ENCODE measurements at places on chromosomes 2 and 18.

GRCh38 chr2:96679848-96680247 is 37.3 kb downstream of the FER1L5 start:
- no peak for DNase-seq

GRCh38 chr2:240231838-240232244 is 91.4 kb upstream of the OTOS start:
- DNase-seq, result no peak

DNA sequence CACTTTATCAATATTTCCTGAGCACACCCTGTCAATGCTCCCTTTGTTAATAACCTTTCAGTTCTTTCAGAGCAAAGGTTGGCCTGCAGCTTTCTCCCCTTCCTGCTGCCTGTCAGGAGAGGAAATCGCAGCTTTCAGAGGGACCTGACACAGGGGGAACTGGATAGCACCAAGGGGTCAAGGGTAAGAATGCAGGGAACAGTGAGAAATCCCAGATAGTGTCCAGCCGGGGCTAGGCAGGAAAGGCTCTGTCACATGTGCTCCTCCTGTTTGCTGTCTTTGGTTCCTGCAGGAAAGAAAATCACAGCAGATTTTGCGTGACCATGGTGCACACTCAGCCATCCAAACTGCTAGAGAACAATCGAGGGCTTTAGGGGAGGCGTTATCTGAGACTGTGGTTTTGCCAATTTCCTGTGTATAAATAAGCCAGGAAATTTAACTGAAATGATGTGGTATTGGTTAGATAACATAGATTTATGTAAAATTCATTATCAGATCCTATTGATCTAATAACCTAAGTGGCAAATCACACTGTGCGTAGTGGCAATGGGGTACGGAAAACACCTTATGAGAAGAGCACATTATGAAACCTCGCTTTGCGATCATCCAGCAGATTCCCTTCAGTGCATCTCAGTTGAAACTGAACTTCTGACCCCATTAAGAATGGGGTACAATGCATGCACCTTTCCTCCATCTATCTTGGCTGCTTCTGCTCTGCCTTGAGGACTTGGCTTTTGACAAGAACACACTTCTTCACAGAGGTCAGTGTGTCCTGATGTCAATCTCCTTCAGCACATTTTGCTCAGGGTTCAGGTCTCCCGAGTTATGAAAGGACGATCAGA is 178.0 kb downstream of the ICOS start:
- no peak for DNase-seq

DNA sequence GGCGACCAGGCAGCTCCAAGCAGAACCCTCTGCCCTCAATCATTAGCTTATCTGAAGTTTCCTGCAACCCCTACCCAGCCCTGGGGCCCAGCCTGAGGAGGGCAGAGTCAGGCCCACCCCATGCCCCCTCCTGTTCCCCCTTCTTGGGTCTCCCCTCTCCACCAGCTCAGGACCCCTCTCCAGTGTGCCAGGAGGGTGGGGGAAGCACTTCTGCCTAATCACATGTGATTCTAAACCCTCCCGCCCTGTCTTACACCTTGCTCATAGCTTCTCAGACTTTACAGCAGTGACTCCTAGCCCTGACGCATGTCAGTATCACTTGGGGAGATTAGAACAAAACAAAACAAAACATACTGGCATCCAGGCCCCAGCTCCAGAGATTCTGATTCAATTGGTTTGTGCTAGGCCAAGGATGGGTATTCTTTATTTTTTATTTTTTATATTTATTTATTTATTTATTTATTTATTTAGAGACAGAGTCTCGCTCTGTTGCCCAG is 42.5 kb upstream of the ASAP2 start:
- DNase-seq, result no peak

DNA sequence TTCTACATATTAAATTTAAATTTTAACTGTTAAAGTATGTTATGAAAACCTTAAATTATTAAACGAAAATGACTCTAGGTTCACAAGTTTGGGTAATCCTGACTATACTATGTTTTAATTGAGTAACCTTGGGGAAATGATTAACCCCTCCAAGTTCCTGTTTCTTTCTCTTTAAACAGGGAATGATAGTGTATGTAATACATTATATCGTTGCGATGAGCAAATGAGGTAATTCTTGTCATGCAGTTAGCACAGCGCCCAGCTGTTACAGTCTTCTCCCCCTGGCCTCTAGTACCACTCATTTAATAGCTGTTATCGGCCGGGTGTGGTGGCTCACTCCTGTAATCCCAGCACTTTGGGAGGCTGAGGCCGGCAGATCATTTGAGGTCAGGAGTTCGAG is 80.4 kb downstream of the MTA3 start:
- DNase-seq, result no peak

GRCh38 chr2:134558208-134558830 is 160.5 kb downstream of the TMEM163 start:
- DNase-seq, result no peak

DNA sequence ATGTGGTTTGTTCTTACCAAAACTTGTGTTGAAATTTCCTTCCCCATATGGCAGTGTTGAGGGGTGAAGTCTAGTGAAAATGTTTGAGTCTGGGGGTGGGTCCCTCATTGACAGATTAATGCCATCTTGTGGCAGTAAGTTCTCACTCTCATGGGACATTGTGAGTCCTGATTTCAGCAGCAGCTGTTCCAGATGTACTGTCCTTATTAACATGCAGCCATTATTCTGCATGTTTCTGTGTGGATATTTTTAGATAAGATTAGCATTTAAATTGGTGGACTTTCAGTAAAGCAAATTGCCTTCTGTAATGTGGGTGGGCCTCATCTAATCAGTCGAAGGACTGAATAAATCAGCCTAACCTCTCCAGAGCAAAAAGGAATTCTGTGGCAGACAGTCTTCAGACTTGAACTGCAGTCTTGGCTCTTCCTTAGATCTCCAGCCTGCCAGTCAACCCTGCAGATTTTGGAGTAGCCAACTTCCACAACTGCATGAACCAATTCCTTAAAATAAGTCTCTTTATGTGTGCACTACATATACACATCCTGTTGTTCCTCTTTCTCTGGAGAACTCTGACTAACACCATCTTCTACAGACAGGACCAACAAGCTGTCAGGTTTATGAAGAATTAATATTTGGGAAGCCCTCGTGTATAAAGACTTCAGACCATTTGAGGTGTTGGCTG is 138.7 kb upstream of the ZNF516 start:
- DNase-seq, result no peak

- no peak for DNase-seq
These were observed 46.9 kb upstream of the POMC start for GRCh38 chr2:25215232-25215631.

- no peak for DNase-seq
These were observed 435 bp upstream of the ARHGAP25 start for GRCh38 chr2:68734176-68734575.

- no peak for DNase-seq
These were observed 134.8 kb upstream of the AGAP1 start for GRCh38 chr2:235358981-235359471.

DNA sequence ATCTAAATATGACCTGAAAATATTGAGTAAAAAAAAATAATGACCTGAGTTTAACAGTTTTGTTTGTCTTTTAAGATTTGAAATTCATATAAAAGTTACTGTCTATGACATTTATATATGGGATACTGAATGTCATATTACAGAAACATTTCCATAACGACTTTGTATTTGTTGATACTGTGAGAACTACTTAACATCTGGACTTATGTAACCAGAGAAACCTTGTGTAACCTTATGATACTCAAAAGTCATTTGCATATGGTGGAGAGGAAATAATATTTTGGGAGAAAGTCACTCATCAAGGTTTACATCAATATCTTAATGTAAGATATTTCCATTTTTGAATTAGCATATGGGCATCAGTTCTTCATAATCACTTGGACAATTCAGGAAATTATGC is 12.6 kb downstream of the MFSD6 start:
- DNase-seq, result no peak

DNA sequence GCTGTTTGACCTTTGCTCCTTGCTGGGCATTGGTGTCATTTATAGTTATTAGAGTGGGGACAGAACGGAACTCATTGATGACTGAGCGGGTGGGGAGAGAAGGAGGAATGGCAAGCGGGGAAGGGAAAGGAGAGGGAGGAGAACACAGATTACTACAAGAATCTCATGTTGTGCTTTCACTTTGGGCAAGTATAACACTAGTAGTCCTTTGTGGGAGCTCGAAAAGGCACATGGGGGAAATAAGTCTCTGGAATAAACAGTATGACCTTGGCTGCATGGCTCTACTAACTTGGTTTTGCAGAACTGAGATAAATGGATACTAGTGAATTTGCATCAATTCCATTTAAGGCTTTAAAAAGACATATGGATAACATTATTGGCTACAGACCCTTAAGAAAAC is 161.7 kb upstream of the NABP1 start:
- DNase-seq, result no peak

GRCh38 chr2:56195563-56195962 is 11.8 kb downstream of the CCDC85A start:
- DNase-seq, result no peak

DNA sequence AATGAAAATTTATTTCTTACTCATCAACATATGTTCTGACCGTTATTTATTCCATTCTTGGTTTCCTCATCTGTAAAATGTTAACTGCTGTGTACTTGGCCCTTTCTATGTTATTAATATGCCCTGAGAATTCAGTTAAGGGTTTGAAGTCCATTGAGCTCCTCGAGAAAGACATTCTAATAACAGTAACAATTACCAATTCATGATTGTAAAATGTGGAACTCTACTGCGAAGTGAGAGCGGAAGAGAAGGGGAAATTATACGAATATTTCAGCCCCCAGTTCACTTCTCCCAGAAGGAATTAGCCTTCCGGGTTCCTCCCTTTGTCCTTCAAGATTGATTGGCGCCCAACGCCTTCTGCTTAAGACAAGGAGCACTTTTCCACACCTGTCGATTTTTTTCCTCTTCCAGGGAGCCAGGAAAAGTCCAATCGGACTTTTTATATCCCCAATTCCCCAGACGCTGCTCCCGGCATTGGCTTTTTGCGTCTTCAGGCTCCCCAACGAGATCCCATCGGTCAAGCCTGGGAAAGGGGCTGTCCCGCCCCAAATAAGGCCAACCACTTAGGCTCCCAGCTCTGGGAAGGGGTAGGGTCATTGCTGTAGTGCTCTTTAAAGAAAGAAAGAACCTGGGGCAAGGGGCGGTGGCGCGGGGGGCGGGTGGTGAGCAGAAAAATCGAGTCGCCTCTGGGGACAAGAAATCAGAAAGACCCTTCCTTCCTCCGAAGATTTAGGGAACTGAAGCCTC is 1.6 kb downstream of the DSC2 start:
- no peak for DNase-seq

GRCh38 chr18:40159141-40160017 is 1795.7 kb upstream of the PIK3C3 start:
- no peak for DNase-seq

- DNase-seq, result no peak
These were observed 652.5 kb downstream of the KCNJ3 start for GRCh38 chr2:155350783-155351580.

- DNase-seq, result peak; percentile 54
These were observed 22.2 kb downstream of the BIN1 start for GRCh38 chr2:127084611-127085316.

- DNase-seq, result no peak
These were observed 88.8 kb downstream of the UXS1 start for GRCh38 chr2:106105151-106105922.

DNA sequence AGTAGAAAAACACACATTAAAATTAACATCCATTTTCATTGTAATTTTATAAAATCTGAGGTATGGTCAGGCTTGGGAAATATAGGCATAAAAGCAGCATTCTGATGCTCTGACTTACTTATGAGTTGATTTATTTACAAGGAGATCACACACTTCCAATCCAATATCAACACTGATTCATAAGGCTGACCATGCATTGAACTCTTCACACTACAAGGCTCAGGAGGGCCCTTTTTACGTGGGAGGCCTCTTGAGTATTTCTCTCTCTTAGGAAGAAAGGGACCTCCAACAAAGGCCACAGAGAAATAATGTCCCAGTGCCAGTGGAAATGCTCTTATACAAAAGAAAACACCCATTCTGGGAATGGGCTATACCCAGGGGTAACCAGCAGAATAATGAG is 222.8 kb downstream of the NAPG start:
- no peak for DNase-seq

GRCh38 chr2:15834381-15835031 is 105.8 kb upstream of the MYCN start:
- DNase-seq, result no peak

DNA sequence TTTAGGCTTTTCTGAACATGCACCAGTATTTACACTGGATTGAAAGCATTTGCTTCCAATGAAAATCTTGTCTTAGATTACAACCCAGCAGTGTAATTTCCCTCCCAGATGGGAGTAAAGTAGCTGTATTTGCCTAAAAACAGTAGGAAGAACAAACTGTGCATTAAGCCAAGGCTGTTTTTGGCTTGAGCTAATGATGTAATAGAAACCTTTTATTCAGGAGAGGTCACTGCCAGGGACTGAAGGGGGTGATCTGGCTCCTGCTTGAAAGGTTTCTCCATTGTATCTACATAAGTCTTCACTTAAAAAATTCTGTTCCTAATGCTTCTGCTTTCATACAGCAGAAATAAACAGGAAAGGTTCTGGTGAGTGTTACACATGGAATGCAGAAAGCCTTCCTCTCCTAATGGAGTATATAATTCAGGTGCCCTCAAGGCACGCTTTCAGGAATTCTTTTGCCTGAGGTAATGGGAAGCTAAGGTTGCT is 74.4 kb downstream of the MEIS1 start:
- no peak for DNase-seq

DNA sequence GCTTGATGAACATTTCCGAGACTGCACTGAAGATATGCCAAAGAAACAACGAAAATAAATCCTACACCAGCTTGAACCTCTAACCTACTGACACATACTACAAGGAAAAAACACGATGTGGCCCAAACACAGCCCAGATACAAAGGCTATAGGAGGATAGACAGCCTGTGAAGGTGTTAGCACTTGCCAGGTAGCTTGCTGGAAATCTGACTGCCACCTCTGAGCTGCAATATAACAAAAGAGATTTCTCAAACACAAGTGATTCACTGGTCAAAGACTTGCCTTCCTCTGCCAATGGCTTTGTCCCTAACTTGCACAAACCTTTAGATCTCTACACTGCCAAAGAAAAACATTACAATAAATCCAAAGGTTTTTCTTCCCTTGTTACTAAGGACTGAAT is 21.1 kb downstream of the CFAP210 start:
- DNase-seq, result no peak

DNA sequence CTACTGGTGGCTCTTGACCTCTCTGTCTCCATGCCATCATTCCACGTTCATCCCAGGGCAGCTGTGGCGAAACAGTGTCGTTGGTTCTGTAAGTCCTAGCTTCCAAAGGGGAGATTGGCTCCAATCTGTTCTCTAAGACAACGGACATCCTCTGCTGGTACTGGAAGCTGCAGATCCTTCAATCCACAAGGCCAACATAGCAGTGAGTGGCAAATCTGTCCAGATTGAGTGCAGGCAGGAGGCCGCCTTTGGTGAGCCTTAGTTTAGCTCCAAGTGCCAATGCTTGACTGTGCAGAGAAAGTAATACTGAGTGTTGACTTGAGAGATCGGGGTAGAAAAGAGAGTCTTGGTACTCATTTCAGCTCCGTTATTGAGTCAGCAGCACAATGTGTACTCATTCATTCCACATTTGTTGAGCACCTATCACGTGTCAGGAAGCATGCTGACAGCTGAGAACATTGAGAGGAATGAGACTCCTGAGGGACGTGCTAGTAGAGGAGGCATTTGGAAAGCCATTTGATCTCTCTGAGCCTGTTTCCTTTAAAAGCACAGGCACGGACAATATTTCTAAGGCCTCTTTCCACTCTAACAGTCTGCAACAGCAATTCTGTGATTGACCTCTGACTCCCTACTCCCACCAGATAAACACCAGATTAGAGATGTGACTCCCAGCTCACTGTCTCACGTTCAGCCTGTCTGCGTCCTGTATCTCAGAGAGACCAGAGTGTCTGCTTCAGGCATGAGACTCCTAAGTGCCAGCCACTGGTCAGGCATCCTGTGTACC is 306.0 kb downstream of the CLIP4 start:
- DNase-seq, result no peak
